T follicular helper cell (primary cell): ENCODE measurements at places on chromosomes 3 and 15.

DNA sequence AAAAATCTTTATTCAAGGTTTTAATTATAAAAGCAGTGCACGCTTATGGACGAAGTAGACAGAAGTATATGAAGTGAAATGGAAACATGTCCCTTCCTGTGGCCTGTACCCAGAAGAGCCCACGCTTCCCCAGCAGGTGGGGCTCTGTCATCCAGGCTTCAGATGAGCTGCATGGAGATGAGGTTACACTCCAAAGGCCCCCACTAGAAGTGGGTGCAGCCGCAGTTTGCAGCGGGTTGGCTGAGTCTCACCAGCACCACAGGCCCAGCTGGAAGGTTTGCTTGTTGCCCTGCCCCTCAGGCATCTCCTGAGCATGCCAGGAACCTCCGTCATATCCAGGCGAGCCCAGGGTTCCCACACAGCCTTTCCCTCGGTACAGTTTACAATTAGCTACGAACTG is 33.1 kb downstream of the PRR20G start:
- no peak for DNase-seq

DNA sequence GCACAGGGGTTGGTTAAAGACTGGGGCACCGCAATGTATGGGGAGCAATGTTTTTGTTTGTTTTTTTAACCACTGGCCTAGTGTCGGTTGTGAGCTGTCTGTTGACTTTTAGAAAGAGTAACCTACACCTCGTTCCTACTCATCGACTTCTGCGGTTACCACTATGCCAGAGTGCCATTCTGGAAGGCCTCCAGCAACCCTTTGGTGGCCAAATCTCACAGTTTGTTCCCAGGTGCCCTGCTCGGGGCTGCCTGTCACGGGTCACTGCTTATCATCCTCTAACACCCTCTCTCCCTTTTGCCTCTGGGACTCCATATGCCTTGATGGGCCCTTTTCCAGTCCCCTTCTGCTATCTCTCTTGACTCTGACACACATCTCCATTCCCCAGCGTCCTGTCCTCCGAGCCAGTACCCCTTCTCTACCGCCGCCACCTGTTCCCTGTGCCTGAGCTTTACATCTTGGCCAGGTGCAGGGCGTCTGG is 290.4 kb upstream of the C2CD4B start:
- no peak for DNase-seq

DNA sequence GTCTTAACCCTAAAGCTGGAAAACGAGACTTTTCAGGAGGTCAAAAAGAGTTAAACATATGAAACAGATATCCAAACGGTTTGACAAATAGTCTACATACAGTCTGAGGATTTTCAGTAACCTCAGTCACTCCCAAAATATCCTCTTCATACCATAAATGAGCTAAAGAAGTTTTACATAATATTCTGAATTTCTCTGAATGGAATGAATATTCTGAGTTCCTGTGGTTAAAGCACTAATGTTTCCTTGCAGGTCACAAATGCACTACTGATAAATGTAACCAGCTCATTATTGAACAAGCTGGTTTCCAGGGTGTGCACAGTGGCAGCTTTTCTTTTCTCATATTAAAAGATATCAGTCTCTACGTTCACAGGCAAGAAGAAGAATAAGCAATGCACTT is 137.4 kb upstream of the POU1F1 start:
- no peak for DNase-seq

DNA sequence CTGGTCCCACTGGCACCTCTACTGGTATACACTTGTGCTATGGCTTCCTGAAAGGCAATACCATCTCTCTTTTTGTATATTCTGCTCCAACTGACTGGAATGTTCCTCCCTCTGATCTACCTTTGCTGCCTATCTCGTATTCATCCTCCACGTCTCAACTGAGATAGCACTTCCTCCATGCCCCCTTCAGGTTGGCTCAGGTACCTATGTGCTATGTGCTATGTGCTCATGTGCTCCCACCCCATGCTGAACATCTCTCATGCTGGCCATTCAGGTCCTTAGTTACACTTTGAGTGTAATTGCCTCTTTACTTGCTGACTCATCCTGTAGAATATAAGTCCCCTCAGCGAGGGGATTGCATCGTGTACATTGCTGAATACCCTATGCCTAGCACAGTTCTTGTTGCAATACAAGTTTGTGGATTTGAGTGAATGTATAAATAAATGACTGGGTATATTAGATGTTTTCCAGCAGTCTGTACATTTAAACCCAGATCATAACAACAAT is 156.9 kb downstream of the SOX2 start:
- no peak for DNase-seq

DNA sequence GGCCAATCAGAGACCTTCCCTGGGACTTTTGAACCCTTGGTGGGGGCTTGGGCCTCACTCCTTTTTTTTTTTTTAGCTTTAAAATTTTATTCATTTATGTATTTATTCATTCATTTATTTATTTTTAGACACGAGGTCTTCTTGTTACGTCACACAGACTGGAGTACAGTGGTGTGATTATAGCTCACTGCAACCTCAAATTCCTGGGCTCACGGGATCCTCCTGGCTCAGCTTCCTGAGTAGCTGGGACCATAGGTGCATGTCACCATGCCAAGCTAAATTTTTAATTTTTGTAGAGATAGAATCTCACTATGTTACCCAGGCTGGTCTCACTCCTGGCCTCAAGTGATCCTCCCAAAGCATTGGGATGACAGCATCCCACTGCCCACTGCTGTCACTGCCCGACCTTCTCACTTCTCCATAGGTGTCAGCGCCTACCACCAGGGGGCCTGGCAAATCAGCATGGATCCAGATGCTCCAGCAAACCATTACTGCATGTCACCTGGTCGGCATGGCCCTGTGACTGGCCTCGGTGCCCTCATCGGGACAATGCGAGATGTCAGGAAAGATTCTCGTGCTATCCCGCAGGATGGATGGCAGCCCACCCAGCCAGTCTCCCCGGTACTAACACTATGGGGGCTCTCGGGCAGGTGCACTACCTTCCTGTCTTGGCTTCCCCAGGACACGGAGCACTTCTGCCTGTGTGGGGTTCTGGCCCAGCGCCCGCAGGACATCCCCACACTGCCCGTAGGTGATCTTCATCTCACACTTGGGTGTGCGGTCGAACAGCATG is 3.0 kb downstream of the MYL3 start:
- no peak for DNase-seq

- no peak for DNase-seq
Observed at GRCh38 chr3:73408634-73409033, 216.1 kb downstream of the PDZRN3 start.

- DNase-seq: no peak
Observed at GRCh38 chr3:82707035-82707434, 945.6 kb upstream of the GBE1 start.

DNA sequence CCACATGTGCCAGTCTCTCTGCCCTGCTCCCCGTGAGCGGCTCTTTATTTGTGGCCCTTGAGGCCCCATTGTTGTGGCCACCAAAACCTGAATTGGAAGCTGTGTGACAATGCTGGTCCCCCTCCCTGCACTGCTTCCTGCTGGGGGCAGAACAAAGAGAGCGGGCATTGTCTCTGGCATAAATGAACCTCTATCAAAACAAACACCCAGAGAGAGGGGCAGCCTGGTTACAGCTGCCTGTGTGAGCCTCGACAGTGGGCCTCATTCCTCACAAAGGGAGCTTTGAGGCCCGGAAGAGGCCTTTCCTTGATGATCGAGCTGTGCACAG is 152.9 kb downstream of the IGF1R start:
- no peak for DNase-seq
